GM23248 (cell line): ENCODE measurements at places on chromosomes 5 and 9.
A peak's percentile ranks its signal among the peaks of the same experiment; 100 is the strongest.

- DNase-seq = no peak
Measured at GRCh38 chr5:157045601-157046000, 13.3 kb downstream of the HAVCR1 start.

DNA sequence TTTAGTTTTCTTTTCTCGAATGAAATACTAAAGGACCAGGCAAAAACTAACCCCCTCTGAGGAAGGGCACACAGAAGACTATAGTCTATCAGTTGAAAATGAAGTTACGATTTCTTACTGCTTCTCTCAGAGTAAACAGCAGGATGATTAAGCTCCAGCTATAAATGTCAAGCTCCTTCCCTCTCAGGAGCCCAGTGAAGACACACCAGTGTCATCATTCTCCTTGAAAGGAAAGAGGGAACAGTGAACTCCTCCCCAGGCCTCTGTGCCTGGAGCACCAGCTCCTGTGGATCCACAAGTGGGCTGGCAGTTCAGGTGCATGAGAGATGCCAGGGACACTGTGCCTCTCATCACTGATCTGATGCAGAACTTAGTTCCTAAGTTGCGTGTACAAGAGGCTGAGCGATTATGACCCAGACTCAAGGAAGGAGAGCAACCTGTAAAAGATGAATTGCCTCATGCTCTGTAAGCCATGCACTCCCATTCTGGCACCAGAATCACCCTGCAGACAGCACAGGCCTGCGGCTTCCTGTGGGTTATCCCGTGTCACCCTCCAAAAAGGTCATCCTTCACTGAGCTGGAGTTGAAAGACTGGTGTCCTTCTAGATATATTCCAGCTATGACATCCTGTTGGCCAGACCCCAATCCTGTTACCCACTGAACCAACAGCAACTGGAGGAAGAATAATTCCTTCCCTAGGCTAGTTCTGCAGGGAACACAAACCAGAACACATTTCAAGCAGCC, 394.0 kb downstream of the SEMA5A start:
- DNase-seq = no peak

DNA sequence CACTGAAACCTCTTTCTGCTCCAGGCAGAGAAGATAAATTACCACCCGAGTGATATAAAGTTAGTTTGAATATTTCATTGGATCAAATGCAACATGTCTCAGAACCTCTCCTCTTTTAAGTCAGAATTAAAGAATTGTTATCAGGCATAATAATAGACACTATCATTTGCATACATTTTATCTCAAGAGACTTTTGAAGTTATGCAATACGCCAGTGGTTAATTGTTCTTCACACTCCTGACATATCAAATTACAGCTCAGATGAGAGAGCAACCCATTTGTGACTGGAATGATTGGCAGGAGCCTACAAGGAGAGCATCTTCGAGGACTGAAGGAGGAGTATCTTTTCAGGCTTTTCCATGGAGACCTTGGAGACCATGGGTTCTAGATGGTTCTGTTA, 452.2 kb downstream of the KDM4C start:
- DNase-seq = no peak

DNA sequence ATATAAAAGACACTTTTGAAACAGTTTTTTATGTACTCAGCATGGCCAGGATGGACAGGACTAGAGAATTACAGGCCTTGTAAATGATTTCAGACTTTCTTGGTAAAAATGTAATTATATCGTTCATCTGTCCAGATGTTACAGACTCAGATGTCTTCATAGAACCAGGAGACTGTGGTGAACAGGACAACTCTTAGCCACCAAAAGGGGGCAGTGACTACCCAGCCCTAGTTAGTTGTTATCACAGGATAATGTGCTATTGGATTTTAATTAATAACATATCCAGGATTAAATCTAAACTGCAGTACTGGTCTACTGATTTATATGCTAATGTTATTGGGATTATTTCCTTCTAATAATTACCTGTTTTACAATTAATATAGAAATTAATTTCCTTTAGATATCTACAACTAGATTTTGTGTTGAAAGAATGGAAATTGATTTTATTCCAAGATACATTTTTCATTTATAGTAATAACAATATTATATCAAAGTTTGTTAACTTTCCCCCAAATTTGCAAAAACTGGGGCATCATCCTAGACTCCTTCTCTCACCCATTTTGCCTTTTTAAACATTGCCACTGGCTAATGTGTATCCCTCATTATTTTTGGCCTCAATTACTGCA, 99.4 kb downstream of the MTREX start:
- DNase-seq = peak; percentile 76

GRCh38 chr9:100104314-100104713, 5.3 kb downstream of the INVS start:
- DNase-seq = peak; percentile 50

DNA sequence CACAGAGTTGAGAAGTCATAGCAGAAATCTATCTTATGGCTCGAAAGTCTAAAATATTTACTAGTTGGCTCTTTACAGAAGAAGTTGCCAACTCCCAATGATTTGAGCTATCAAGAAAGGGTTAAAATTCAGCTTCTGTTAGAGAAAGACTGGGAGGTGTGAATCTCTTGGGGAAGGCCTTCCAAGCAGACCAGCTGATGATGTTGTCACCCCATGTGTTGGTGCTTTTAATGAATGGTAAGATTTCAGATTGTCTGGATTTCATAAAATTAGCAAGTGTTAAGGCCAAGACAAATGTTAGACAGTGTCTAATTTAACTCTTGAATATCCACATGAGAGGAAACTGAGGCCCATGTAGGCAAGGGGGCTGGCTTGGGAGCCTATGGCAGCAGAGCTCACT, 63.9 kb downstream of the PPARGC1B start:
- DNase-seq = no peak

GRCh38 chr5:72108202-72109061, 1.2 kb downstream of the MAP1B start:
- DNase-seq = peak; percentile 88

- no peak for DNase-seq
Measured at GRCh38 chr5:96120120-96120519, 158.5 kb upstream of the ELL2 start.

GRCh38 chr5:149268928-149269557, 2.6 kb upstream of the AFAP1L1 start:
- peak; percentile 70 for DNase-seq

DNA sequence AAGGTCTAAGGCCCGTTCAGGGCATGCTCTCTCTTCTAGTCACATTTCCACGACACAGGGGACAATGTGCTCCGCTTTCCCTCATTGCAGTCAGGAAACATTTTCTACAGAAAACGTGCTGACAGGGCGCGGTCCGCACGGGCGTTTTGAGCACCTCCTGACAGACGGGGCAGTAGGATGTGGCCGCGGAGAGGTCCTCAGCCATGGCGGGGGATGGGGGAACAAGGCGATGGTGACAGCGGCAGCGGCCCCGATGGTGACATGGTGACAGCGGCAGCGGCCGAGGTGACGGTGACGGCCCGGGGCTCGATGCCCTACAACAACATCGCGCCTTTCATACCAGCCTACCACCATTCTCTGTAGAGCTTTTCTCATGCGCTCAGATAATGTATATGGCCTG, 4.1 kb downstream of the PLPP1 start:
- no peak for DNase-seq

GRCh38 chr9:1505489-1505888, 455.3 kb downstream of the DMRT2 start:
- DNase-seq = no peak

- DNase-seq = no peak
Measured at GRCh38 chr5:17482790-17483189, 15.2 kb upstream of the TAF11L2 start.

DNA sequence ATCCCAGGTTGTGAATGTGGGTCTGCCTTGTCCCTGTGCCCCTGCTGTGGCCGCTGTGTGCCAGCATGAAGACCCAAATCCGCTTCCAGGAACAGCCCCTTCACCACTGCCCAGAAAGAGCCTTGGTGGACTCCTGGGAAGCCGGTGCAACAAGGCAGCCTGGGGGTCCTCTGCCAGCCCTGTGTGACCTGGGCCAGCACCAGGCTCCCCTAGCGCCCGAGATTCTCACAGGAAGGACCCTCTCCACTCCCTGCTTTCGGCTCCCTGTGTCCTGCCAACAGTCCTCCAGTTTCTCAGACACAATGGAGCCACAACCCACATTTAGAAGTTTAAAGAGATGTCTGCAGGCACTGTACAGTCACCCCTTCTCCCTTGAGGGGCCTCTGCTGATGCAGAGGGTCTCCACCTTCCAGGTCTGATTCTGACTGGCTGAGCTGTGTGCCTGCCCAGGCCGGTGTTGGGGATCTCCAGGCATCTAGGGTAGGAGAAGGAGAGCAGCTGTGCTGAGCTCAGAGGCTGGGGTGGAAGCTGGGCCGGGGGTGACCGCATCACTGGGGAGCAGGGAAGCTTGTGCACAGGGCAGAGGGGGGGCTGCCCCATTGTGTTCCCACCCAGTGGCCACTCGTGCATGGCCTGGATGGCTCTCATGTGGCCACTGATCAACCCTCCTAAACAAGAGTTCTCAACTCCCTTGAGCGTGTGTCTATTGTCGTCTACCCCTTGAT, 174.0 kb downstream of the IRX2 start:
- no peak for DNase-seq

- no peak for DNase-seq
Measured at GRCh38 chr9:19521205-19521604, 112.4 kb downstream of the ACER2 start.

DNA sequence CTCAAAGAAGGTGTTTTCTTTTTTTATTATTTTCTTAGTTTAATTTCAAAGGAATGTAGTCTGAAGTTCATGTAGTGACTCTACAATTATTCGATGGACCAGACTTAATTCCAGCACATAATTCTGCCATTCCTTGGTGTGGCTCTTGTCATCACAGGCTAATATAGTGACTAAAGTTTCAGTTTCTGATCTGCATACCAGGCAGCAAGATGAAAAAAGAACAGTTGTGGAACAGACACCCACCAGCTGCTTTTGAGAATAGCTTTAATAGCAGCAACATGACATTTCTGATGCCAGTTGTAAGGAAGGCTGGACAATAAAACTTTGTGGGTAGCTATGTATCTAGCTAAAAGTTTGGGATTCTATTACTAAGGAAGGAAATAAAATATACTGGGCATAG, 676.3 kb upstream of the GRAMD2B start:
- DNase-seq = no peak

GRCh38 chr9:5920860-5921328, 30.2 kb downstream of the MLANA start:
- peak; percentile 82 for DNase-seq

DNA sequence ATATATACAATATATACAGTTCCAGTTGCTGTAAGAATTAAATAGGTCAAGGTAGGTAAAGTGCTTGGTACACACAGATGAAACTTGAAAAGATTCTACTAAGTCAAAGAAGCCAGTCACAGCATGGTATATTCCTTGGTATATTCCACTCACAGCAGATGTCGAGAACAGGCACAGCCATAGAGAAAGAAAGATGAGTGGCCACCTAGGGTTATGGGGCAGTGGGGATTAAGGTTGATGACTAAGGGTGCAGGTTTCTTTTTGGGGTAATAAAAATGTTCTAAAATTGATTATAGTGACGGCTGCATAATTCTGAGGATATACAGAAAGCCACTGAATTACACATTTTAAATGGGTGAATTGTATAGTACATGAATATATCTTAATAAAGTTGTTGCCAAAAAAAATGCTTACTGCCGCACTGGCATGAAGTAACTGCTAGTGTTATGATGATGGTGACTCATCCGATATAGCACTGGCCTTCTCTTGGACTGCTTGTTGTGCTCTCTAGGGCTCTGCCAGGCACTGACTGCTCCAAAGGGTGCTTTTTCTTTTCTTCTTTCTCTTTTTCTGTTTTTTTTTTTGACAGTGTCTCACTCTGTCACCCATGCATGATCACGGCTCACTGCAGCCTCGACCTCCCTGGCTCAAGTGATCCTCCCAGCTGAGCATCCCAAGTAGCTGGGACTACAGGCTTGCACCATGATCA, 23.5 kb downstream of the TBC1D2 start:
- peak; percentile 95 for DNase-seq

DNA sequence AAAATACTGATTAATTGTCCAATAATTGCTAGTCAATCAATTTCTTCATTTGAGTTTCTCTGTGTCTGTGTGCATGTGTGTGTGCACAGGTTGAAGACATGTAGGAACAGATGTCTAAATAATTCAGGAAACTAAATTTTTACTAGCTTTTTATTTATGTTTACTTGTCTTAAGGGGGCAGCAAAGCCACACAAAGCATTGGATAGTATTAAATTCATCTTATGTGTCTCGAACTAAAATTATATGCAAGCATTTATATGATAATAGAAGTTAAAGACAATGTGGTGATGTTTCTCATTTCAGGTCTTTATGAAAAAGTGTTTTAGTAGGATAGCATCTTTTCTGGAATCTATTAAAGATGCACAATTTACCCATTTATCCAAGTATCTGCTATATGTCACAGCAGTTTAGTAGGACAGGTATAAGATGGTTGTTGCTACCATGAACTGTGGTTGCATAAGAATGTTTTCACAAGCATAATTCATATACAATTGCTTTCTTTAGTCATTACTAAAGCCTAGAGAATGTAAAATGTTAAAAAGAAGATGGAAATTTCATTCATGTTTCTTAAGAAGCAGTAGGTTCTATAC, 784.6 kb upstream of the NUDT12 start:
- peak; percentile 3 for DNase-seq

DNA sequence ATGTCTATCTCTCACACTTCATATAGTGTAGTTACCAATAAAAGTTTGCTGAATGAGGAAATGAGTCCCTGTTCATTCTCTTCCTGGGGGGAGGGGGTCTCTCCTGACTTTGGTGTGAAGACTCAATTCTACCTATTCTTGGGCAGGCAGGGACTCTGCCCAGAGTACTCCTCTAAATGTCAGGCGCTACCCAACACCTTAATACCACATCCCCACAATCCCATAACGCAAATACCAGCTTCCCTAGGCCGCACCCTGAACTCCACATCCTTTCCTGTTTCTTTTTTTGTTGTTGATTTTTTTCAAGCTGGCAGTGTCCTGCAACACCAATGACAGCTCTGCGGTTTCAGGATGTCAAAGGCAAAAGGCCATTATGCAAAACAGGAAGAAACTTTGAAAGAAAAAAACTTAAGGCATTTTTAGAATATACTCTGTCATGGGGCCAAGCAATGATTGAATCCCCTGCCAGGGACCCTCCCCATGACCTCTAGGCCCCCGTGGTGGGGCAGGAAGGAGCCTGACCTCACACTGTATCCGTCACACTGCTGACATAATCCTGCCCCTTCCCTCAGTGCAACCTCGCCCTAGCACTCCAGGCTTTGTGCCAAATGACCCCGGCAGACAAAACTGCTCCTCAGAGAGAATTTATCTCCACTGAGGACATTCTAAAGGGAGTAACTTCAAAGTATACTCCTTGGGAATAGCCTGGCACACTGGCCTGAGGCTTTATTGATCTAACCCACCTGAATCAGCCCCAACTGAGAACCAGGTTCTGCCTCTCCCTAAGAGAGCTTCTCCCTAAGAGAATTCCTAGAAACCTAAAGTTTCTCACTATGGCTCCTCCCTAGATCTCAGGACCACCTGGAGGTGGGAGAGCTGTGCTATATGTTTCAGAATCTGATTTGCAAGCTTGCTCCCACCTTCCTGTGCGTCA, 8.0 kb downstream of the B4GALT1 start:
- DNase-seq = peak; percentile 56

DNA sequence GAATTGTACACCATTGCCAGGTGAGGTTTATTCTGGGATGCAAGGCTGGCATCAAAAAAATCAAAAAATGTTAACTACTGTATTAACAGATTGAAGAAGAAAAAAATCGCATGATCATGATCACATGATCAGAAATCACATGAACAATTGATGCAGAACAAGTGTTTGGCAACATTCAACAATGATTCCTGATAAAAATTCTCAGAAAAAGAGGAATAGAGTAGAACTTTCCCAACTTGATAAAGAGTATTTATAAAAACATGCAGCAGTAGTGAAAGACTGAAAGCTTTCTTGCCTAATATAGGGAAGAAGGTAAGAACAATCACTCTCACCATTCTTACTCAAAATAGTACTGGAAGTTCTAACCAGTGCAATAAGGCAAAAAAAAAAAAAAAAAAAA, 16.4 kb downstream of the SLCO4C1 start:
- no peak for DNase-seq
